ENCODE measurements at places on chromosomes 11 and 22. TPM values are rescaled to one million over a fixed set of nuclear protein-coding genes. Genes with fewer than 3 reads are reported as not detected.

DNA sequence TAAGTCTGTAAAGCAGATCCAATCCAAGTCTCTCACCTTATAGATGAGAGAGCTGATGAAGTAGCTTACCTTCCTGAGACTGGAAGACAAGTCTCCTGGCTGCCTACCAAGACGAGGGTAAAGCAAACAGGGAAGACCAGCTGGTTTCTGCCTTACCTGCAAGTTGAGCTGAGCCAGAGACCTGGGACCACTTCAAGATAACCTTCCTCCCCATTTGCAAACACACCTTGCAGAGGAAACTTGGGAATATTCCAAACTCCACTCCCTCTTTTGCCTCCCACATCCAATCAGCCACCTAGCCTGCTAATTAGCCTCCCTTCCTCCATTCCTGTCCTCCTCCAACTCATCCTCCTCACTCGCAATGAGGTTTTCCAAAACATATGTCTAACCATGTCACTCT, 23.4 kb upstream of the ROBO3 start:
- no peak for DNase-seq

GRCh38 chr11:61102667-61103571, 630 bp downstream of the CD5 start:
- DNase-seq: no peak

- no peak for DNase-seq
These were observed 4.7 kb upstream of the SLC22A12 start for GRCh38 chr11:64586366-64586765.

DNA sequence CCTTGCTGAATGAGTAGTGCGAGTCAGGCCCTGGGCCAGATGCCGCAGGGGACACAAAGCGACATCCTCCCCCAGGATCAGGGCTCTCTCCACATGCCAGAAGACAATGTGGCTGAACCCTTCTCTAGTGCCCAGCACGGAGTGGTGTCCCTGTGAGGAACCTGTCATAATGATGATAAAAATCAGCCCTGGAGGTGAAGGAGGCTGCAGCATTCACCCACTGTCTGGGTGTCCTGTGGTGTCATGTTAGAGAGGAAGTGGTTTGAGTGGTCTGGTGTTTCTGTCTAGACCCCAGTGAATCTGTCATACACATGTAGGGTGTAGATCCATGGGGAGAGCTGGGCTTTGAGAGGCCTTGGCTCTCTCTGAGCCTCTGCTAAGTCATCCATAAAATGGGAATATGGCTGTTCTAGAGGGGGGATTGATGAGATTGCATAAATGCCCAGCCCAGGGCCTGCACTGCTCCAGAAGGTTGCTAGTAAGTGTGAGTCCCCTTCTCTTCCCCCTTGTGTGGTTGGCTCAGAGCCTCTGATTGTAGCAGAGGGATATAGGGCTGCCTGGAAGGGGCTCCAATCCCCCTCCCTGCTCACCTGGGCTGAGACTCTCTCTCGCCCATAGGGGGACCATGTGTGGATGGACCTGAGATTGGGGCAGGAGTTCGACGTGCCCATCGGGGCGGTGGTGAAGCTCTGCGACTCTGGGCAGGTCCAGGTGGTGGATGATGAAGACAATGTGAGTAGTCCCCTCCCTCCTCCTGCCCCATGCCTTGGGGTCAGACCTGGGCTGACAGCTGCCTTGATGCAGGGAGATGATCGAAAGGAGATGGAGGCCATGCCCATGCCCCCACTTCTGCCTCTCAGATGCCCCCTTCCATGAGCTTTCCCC, 14.3 kb downstream of the MYO7A start:
- DNase-seq: no peak

GRCh38 chr11:75014129-75014528, 25.4 kb downstream of the NEU3 start:
- no peak for DNase-seq

GRCh38 chr11:36478700-36479329, 31.3 kb downstream of the TRAF6 start:
- DNase-seq: peak; percentile 30

DNA sequence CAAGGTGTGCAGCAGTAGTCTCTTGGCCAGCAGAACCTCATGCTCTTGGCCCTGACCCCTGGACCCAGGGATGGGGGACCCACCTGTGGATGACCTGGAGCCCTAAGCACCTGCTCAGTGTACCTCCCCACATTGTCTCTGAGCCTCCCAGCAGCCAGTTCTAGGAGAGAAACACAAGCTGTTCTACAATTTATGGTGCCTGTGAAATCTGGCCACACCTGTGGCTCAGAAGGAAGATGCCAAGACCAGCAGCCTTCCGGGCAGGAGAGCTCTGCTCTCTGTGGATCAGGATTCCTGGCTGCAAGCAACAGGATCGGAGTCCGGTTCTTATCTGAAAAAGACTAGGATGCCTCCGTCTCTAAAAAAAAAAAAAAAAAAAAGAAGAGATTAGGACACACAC, 103.6 kb upstream of the ANO1 start:
- DNase-seq: peak; percentile 22

DNA sequence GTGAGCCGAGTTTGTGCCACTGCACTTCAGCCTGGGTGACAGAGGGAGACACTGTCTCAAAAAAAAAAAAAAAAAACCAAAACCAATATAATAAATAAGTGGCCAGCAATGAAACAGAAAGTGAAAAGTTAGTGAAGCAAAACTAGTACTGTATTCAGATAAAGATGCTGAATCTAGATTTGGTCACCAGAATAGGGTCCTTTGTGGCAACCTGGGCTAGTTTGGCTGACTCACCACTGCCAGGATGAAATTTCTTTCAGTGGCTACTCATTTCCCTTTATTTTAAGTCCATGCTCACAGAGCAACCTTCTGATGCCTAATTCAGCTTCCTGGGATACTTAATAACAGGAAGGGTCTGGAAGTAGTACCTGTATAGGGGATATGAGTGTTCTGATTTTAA, 26.0 kb downstream of the LIMK2 start:
- DNase-seq: no peak

DNA sequence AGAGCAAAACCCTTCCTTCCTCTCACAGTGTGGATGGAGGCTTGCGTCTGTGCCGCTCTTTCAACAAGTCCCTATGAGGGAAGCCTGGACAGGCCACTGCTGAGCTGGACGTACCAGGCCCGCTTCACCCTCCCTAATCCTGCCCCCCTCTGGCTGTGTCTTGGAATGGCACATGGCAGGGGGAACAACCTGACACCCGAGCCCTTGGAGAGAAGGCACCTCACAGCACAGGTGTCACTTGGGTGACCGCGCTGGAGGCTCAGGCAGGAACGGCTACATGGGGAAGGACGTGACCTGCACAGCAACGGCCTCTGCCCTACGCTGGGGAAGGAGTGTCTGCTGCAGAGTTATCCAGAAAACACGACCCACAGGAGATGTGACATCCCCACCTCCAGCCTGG, 11.0 kb downstream of the CARS1 start:
- no peak for DNase-seq

DNA sequence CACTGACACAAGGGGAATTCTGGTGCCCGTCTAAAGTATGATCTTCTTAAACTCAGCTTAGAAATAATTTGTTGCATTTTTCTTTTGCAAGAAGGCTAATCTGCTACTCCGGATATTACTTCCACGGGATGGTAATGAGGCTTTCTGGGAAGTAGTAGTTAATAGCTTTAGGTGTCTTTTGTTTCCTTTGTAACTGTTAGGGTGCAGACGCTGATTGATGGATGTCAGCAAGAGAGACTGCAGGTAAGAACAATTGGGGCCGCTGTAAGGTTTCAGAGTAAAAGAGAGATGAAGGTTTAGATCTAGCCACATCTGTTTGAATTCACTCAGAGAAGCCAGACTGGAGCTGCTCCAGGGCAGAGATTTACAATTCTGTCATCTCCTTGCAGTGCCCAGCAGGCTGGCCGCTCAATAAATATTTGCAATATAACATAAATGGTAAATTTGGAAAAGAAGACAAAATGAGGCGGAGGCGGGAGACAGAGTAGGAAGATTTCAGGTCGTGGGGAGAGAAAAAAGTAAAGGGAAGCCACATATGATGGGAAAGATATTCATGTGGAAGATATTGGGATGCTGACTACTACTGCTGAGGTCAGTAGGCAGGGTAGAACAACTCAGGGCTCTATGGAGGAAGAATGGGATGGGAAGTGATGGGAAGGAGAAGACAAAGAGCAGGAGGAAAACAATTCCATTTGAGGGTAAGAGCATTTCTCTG, 320.5 kb downstream of the AASDHPPT start:
- DNase-seq: no peak

VPREB1 gene
- total RNA-seq: not detected

ANKK1 gene
- 0.64 TPM for total RNA-seq

UPK3A gene
- total RNA-seq: not detected

GRAP2 gene
- total RNA-seq: 0.60 TPM

OR52I2 gene
- total RNA-seq: not detected

Measured in transverse colon (tissue), 4 donors.